ENCODE measurements at places on chromosomes 1 and 21. TPM values are rescaled to one million over a fixed set of nuclear protein-coding genes. Genes with fewer than 3 reads are reported as not detected.
A peak's percentile ranks its signal among the peaks of the same experiment; 100 is the strongest.

Gene EFNA1
- total RNA-seq = 0.91 TPM

Gene DIRAS3
- total RNA-seq = 1.1 TPM

- peak; percentile 91 for DNase-seq
Measured at GRCh38 chr1:12604114-12604874, 13.7 kb downstream of the DHRS3 start.

DNA sequence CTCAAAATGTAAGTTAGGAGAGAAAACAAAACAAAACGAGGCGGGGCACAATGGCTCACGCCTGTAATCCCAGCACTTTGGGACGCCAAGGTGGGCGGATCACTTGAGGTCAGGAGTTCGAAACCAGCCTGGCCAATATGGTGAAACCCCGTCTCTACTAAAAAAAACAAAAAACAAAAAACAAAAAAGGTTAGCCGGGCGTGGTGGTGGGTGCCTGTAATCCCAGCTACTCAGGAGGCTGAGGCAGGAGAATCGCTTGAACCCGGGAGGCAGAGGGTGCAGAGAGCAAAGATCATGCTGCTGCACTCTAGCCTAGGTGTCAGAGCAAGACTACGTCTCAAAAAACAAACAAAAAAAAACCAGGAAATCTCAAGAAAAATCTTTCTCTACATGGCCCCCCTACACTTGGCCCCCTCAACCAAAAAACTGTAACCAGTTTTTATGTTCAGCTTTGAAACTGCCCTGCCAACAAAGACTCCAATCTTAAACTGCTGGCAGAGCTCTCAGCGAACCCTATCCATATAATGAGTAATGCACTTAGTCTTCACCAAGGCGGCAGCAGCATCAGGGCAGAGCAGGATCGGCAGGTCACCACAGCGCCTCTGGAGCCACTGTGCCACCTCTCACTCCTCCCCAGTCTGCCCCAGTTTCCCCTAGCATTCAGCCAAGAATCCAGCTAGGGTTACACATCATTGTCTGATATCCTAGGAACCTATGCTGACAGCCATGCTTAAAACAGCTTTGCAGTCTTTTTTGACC lies 71.7 kb downstream of the JAK1 start:
- DNase-seq = no peak

DNA sequence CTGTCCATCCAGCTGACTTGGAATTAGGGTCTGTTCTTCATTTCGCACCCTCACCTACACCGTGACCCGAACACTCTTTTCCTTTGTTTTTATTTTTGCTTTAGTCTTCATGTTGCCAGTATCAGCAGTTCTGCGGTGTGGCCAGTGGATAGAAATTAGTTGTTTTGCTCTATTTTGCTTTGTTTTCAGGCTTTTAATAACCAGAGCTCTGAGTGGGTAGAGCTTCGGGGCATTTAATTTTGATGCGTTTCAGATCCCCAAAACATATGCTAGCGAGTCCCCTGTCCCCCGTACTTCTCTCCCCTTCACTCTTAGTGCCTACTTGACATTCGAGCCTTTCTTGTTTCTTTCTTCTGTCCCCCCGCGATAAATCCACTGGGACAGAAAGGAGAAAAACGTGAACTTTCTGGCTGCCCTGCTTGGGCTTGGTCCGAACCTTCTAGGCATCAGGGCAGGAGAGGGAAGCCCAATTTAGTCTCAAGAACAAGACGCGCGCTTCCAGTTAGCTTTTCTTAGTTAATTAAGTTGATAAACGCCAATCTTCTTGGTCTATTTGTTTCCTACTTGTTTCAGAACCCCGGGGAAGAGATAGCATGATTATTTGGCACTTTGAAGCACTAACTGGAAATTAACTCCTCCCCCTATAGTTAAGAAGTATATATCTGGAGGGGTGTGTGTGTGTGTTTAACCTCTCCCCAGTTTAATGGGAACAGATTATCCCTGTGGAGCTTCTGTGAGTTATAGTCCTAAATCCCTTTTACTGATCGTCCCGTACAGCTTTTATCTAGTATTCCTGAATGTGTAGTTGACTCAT lies 839 bp downstream of the SWT1 start:
- no peak for DNase-seq

DNA sequence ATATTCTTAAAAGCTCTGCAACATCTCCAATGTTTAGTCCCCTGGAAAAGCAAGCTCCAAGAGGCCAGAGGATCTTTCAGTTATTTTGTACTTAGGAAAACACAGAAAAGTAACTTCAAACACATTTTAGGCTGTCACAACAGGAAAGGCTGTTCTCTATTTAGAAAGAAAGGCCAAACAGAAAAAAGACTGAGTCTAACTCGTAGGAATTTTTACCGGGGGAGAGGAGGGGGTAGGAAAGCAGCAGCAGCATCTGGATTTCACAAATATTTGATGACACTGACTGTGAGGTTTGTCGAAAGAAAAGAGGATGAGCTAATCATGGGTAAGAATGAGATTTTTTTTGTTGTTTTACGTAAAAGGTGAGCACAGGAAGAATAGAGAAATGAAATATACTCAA lies 107.1 kb downstream of the EIF4G3 start:
- no peak for DNase-seq

GRCh38 chr1:161119092-161119903 lies 1.4 kb downstream of the NIT1 start:
- DNase-seq = peak; percentile 46

GRCh38 chr1:172955161-172955815 lies 95.5 kb downstream of the TNFSF18 start:
- peak; percentile 54 for DNase-seq

All from SJSA1 (cell line).